ENCODE measurements at places on chromosomes 6 and 20. TPM values are rescaled to one million over a fixed set of nuclear protein-coding genes. Genes with fewer than 3 reads are reported as not detected.

JPH2 gene
- total RNA-seq: 24.2 TPM

PACSIN1 gene
- total RNA-seq: not detected

DNA sequence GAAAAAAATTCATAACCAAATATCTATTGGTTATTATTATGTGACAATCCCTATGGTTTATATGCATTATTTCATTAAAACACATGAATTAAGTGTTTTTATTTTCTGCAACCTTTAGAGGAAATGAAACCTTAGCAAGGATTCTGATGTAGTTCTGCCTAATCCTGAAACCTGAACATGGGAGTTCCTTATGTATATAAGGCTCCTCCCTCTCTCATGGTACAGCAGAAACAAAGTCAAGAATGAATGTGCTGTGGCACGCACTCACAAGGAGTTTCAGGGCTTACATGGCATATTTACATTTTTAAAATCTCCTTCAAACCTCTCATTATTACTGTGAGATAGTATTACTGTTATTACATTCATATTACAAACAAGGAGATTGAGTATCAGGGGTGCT lies 426.4 kb upstream of the CITED2 start:
- no peak for DNase-seq

TGM3 gene
- not detected for total RNA-seq

BPIFA1 gene
- not detected for total RNA-seq

GRCh38 chr6:159989492-159990480 lies 20.9 kb downstream of the IGF2R start:
- peak; percentile 54 for DNase-seq

BPIFB4 gene
- not detected for total RNA-seq

GRCh38 chr20:56683077-56683865 lies 54.2 kb downstream of the TFAP2C start:
- no peak for DNase-seq

FOXS1 gene
- 0.24 TPM for total RNA-seq

DNA sequence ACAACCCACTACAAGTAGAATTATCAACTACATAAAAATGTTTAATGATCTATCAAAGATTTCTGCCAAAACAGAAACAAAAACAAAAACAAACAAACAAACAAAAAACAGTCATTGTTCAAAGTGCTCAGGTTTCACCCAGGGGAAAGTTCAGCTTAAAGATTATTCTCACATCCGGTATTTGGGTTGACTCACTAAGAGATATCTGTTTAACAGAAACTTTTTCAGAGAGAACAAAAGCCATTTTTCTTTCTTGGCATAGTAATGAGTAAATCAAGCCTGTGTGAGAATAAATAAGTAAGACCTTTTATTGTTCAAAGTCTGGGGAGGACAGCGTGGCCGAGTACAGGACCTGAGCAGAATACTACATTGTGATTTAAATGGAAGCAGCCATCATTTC lies 143.6 kb downstream of the RCAN2 start:
- DNase-seq: no peak

- no peak for DNase-seq
Observed at GRCh38 chr6:153056308-153056707, 53.8 kb upstream of the MTRF1L start.

DNA sequence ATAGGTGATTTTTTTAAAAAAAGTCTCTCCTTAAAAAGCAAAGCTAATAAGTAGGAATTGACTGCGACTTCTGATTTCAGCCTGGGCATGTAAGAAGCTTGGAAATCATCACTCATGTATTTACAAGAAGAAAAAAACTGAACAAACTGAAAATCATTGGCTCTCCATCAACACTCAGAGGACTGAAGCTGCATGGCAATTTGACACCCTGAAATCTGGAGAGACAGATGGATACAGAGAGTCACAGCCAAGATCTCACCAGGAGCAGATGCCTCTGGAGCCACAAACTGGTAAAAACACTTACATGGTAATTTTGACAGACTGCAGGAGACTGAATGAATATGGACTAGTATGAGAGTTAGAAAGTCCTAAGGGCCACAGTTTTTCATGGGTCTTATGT lies 191.2 kb upstream of the TCF21 start:
- DNase-seq: peak; percentile 18

TMEM217 gene
- total RNA-seq: 0.78 TPM

- peak; percentile 90 for DNase-seq
Observed at GRCh38 chr6:144360401-144360800, 75.3 kb downstream of the UTRN start.

- no peak for DNase-seq
Observed at GRCh38 chr6:129671442-129672340, 38.3 kb downstream of the ARHGAP18 start.

DNA sequence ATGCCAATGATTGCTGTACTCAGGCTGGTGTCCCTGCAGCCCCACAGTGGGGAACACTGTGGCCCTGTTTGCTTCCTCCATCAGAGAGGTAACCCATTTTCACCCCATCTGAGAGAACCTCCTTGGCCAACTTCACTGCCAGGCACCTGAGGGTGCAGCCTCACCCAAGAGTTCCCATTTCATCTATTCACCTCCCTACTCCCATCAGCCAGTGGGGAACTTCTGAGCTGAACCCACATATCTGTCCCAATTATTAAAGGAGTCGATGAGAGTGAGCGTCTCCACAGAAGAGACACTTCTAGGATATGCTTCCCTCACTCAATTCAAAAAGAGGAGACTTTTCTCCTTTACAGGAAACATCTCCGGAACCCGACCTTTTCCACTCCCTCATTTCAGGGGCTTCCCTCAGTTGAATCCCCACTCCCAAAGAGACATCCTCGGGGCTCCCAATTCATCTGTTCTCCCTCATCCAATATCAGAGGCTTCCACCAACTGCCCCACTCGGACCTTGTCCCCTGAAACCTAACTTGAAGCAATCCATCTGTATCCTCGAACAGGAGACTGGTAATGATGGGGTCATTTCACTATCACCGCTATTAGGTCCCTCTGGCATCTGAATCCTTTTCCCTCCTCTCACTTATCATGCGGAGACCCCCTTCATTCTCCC lies 988 bp downstream of the UBE2V1 start:
- no peak for DNase-seq

DNA sequence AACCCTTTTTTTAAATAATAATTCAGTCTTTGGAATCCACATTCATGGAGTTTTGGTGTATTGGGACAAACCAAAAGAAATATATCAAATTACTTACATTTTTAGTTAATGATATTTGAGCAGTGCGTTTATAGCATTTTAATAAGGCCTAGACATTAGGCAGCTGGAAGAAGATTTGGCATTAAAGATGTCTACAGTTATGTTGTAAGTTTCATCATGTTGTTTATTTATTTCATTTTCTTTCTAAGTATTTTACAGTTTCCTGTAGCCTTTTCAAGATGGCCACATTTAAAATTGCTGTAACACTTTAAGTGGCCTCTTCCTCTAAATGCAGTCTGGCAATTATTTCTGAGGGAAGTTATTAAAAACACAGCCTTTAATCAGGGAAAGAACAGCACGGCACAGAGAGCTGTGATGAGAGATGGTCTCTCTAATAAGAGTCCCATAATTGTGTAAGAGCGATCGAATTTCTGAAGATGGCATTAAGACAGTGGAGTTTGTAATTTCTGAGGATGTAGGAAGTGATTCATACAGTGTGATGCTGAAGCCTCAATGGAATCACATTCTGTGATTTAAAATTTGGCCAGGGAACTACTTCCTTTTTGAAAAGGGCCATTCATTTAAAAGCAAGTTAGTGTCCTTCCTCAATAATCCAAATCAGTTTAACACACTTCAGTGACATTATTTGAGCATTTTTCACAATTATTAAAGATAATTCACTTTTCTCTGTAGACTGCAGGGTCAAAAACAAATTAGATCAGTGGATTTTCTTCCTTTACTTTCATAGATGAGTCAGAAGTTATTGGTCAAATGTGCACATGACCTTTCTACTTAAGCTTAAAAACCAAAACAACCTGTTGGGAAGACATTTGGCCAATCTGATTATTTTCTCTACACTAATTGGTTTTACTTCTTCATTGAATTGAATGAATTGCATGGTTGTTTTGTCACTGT lies 52.4 kb upstream of the EDN3 start:
- DNase-seq: peak; percentile 28

DNA sequence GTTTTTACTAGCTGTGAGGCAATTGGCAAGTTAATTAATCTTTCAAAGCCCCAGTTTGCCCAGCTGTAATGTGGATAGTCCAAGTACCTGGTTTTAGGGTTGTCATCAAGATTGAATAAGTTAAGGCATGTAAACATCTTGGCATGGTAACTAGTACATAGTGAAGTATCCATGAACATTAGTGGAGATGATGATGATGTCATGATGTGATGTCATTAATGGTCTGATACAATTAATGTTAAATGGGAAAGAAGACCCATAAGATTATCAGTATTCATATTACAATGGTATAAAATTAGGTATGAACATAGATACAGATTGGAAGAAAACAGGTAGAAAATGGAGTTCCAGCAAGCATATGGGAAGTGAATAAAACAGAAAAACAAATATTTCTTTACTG lies 5.3 kb downstream of the EPB41L1 start:
- no peak for DNase-seq

PPP1R3G gene
- total RNA-seq: 2.0 TPM

- no peak for DNase-seq
Observed at GRCh38 chr6:73341335-73341734, 12.7 kb downstream of the DPPA5 start.

GRCh38 chr20:58511364-58511763 lies 3.8 kb downstream of the APCDD1L start:
- DNase-seq: peak; percentile 95

DNA sequence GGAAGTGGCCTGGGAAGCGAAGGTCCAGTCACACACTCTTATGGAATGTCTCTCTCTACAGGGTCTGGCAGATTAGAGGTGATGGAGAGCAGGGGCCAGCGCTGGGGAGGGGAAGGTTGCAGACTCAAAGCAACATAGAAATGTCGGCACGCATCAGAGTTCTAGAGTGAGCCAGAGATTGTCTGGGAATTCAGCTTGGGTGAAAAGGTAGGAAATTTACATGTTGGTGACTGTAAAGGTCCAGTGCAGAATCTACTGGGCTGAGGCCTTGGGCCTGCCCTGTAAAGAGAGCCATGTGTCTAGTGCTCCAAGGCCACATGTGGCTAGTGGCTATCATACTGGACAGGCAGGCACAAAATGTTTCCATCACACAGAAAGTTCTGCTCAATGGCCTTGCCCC lies 80.8 kb downstream of the FOXA2 start:
- DNase-seq: no peak

DNA sequence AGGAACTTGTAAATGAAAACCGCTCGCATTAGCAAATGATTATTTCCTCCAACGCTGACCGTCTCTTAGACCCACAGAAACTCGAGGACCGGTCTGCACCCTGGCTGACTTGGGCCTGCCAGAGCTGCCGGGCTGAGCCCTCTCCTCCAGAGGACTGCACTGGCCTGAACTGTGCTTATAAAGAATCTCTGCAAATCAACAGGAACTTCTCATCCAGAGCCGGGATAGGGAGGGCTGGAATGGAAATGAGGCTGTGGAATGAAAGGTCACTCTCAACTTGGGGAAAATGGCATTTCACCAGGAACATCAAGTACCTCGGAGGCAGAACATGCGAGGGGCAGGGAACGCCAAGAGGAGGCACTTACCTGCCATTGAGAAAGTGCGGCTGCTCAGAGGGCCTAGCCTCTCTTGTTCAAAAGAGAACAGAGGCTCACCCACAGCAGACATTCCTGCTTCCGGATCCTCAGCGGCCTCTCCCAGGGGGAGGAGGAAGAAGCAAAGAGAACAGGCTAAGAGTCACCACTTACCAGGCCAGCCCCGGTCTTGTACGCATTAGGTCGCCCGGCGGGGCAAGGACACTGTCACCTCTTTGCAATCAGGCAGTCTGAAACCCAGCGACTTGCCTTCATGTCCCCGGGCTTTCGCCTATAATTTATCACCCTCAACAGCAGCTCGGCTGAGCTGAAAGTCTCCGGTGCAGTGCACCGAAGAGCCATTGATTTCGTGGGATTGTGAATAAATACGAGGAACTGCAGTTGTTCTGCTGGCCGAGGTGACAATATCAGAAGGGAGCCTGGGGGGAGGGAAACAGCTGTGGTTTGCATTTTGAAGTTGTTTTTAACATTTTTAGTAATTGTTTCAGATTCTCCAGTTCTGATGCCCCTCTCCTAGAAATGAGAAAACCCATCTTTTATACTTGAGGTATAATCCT lies 37.6 kb downstream of the ZMYND8 start:
- DNase-seq: peak; percentile 80

DNA sequence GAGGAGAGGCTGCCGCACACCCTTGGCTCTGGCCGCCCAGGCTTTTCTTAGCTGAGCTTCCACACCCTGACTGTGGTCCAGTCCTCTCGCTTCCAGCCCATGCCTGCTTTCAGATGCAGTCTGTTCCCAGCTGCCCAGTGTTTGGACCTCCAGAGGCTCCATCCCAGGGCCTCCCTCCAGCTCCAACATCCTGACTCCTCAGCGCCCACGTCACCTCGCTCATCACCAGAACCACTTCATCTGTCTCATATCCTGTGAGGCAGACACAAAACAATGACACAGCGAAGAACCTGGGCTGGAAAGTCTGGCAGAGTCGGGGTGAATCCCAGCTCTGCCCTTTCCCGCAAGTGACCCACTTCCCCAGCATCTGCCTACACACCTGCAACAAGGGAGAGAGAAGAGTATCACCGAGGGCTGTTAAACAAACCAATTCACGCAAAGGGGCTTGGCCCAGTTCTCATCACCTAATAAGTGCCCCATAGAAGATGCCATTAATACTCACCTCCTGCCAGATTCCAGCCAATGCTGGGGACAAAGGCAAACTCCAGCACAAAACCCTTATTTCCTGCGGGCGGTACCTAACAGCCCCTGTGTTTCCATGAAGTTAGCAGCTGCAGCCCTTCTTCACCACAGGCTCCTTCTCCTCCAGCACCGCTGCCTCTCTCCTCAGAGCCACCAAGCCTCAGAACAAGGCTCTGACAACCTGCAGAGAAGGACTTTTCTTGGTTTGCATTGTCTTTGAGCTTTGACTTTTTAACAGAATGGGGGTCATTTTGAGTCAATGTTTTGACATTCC lies 133.4 kb upstream of the CDH4 start:
- DNase-seq: peak; percentile 69

LY6G6D gene
- total RNA-seq: not detected

GRCh38 chr6:34583861-34584604 lies 27.9 kb upstream of the SPDEF start:
- DNase-seq: no peak

GRCh38 chr6:167550941-167551627 lies 226.2 kb downstream of the TTLL2 start:
- DNase-seq: no peak

DNA sequence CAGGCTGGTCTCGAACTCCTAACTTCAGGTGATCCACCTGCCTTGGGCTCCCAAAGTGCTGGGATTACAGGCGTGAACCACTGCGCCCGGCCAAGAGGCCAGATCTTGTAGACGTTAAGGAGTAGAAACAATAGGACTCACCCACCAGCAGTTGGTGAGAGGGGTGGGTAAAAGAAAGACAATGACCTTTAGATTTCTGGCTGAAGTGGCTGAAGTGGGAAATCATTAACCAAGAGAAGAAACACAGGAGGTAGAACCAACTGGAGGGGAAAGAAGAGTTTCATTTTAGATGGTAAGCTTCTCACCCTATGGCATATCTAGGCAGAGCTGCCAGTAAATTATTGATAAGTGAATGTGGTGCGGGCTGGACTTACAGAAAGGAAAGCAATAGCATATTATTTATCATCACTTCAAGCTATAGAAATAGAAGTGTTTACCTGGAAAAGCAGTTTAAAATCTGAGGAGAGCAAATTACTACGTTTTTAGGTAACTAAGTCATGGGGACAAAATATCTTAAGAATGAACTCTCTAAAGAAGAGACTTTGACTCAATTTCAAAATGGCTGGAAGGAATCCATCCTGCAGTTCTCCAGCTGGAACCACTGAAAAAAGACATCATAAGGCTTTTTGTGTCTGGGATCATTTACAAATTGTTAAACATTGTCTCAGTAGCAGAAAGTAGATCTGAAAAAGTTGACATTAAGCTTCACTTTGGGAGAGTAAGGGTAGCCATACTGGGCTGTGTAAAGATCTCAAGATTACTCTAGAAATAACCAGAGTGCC lies 109.6 kb downstream of the ALDH8A1 start:
- no peak for DNase-seq

KHDC1L gene
- total RNA-seq: not detected

All from RPMI7951 (cell line).